ENCODE measurements at places on chromosomes 5 and 9. TPM values are rescaled to one million over a fixed set of nuclear protein-coding genes. Genes with fewer than 3 reads are reported as not detected.

CCL19 gene
- not detected for total RNA-seq

NIPBL gene
- 65.9 TPM for total RNA-seq

SPATA31D4 gene
- total RNA-seq = not detected

FLT4 gene
- total RNA-seq = not detected

PTGDS gene
- total RNA-seq = not detected

JAKMIP2 gene
- total RNA-seq = 58.7 TPM

Data from Karpas-422 (cell line).